Activated naive CD4-positive, alpha-beta T cell (primary cell): ENCODE measurements at places on chromosomes 7 and 10.
A peak's percentile ranks its signal among the peaks of the same experiment; 100 is the strongest.

DNA sequence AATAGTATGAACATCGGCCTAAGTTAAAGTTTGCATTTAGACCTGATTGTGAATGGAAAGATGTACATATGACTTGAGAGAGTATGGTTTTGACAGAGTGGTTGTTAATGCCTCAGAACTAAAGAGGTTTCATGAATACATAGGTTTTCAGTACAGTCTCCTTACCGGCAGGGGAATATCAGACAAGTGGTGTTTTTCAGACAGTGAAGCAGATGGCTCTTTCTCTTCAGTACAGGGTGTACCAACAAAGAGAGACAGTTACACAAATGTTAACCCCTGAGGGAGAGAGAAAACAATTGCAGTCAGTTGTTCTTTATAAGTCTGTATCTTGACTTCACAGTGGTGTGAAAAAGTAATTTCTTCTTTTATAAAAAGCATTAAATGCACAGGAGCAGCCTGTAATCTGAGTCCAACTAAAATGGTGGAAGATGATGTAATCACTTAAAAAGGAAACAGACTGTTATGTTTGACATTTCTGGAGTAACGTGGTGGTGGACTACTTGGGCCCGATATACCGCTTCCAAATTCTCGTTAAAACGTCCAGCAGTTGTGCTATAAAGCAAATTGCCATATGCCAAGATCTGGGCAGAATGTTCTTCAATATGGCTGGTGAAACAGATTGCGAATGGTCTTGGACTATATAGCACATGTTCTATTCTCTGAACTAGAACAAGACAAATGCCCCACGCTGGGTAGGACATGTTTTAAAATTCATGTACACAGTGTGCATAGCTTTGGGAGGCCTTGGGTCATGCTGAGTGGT, 69.2 kb downstream of the SDK1 start:
- no peak for DNase-seq

DNA sequence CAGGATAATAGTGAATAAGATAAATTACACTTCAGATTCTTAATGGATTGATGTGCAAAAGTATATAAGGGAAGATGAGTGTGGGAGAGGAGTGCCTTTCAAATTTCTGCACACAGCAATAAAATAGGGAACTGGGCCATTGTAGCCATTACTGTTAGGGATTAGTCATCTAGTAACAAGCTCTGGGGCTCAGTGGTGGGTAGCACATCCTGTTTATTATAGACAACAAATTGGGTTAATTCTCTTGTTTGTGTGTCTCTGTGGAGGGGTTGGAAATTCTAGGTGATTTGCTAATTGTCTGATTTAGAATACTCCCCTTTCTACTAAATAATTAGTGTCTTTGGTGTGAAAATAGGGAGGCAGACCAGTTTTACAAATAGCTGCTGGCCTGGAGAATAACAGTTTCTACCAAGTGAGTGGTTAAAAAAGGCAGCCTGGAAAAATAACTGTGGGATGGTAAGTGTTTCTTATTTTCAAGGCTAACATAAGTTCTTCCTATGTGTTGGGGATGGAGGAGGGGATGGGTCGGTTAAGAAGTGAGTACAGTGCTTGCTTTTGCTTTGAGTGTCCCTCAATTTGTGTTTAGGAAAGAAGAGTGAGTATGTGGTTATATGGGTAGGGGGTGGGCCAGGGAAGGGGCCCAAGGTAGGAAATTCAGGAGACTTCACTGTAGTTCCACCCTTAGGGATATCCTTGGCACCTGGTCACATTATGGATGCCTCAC, 43.3 kb upstream of the TMEM248 start:
- DNase-seq: no peak

- no peak for DNase-seq
Observed at GRCh38 chr7:100342765-100343164, 15.2 kb upstream of the PILRB start.

- no peak for DNase-seq
Observed at GRCh38 chr10:3258394-3258793, 85.8 kb upstream of the PITRM1 start.

DNA sequence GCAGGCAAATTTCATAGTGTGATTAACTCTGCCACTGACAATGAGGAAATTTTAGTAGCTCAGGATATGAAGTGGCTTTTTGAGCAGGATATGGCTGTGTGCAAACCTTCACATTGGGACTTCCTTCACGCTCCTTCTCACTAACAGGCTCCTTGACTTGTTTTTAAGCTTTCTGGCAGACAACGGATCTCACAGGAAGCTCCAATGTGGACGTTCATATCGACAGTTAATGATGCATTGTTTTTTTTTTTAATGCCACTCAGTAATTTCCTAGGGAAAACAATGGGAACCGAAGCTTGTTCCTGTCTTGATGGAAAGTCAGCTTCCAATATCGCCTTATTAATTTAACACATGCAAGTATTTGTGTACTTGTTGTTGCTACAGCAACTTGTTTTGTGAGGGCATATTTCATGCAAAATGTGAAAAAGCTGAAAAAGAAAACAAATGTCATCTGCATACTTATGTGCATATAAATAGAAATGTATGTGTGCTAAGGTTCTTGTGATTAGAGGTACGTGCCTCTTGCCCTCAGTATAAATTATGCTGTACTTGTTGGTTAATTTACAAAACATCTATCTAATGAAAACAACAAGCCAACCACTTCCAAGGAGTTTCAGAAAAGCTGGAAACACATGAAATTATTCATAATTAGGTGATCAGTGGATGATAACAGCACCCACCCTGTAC, 84.7 kb downstream of the NRP1 start:
- no peak for DNase-seq

GRCh38 chr7:87310790-87311419, 34.6 kb upstream of the CROT start:
- no peak for DNase-seq

GRCh38 chr7:12297283-12298108, 86.4 kb downstream of the TMEM106B start:
- no peak for DNase-seq

GRCh38 chr7:151448261-151449252, 8.6 kb upstream of the CRYGN start:
- peak; percentile 64 for DNase-seq

GRCh38 chr10:58266826-58267712, 625 bp downstream of the IPMK start:
- DNase-seq: no peak

- no peak for DNase-seq
Observed at GRCh38 chr7:497346-497745, 22.3 kb downstream of the PDGFA start.

DNA sequence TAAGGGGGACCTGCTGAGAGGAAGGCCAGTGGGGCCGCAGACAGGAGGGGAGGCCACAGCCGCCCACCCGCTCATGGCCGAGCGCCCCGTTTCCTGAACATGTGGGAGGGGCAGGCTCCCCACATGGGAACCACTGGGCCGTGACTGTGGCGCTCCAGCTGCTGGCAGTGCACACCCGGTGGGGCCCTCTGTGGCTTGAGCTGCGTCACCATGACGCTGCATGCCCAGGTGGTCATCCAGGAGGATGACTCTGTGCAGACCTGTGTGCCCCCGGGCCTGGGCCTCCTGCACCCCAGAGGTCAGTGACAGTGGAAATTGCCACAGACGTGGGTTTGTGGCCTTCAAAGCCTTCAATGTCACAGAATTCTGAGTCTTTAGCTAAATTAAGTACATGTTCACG, 85.1 kb downstream of the MGMT start:
- DNase-seq: no peak

- no peak for DNase-seq
Observed at GRCh38 chr10:73586583-73586984, 4.6 kb downstream of the USP54 start.

DNA sequence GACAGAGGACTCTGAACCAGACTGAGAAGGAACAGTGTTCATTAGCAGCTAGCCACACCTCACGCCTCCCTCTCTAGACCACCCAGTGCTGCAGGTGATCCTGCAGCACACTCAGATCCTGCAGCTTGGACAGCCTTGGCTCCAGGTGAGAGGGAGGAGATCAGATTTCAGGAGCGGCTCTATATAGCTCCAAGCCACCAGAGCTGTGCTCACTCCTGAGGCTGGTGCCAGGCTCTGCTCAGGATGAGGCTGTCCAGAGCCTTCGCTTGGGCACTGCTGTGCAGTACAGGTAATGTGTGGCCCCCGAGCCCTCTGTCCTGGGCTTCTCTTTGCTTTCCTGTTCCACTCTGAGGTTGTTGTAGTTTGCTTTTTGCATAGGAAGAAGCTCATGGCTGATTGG, 42.4 kb downstream of the C10orf120 start:
- DNase-seq: no peak

DNA sequence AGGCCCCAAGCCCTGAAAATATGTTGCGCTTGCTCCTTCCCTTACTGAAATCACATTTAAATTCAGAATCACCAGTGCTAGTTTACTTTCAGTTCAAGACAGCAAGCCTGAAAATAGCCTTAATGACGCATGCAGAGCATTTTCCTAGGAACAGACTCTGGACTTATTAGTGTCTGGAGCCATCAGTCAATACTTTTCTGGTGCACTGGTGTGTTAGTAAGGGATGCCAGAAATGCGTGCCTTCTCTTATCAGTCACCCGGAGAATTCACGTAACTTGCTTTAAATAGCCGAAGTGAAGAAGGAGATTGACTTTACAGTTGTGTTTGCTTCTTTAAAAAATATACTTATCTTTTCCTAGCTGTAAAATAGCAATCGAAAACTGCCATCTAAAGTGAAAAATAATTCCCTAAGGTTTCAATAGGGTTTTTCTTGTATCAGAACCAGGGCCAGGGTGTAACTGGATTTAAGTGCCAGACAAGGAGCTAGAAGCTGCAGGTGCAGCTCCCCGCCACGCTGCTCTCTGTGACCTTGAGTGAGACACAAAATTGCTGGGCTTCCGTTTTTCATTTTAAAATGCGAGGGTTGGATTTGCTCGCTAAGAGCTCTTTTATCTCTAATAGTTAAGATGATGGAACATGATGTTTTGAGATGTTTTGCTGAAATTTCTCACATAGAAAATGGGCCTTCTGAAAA, 177.8 kb downstream of the NSUN6 start:
- DNase-seq: no peak
